ENCODE measurements at places on chromosomes 2 and 18.

GRCh38 chr2:233435436-233436190, 81.3 kb downstream of the DGKD start:
- DNase-seq, result no peak

GRCh38 chr2:1605102-1606045, 138.9 kb downstream of the PXDN start:
- DNase-seq, result peak; percentile 63

- DNase-seq, result no peak
These were observed 73.0 kb downstream of the L3MBTL4 start for GRCh38 chr18:6341709-6342108.

DNA sequence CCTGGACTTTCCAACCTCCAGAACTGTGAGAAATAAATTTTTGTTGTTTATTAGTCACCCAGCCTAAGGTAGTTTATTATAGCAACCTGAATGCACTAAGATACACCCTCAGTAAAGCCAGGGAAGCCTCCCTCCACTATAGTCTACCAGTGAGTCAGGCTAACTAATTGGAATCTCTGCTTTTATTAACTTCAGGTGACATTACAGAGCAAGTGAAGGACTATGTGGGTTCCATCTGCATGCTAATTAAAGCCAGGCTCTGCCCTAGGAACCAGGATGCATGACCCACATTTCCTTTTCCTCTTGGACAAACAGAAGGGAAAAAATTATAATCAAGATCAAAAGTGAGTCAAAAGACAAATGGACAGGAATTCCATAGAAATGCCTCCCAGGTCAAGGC, 56.1 kb downstream of the ZC3H8 start:
- DNase-seq, result no peak

DNA sequence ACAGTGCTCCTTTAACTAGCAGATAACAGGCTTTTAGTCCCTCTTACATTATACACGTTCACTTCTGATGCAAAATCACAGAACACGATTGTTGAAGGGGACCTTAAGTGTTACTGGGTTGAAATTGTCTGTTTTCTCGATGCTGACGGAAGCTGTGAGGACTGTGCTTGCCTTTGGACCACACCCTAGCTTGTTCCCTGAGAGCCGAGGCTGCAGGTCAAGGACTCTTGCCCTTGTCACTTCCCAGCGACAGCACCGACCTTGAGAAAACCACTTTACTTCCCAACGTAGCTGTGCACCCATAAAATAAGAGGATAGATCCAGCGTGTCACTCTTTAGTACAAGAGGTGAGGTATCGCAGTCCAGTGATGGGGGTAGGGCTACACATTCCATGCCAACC, 701.0 kb downstream of the DCDC2C start:
- no peak for DNase-seq

DNA sequence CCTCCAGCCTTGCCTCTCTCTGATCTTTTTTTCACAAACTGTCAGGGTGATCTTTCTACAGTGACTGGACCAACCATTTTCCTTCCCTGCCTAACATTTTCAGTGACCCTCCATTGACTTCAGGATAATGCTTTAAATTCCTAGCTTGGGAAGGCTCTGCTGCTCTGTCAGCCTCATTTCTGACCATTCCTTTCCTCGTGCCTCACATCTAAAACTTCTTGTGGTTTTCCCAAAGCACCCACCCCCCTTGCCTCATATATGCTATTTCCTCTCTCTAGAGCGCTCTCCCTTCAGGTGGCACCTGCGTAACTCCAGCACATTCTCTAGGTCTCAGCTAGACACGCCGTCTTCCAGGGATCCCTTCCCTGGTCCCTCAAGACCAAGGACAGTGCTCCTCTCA, 37.2 kb downstream of the DRC1 start:
- DNase-seq, result no peak

DNA sequence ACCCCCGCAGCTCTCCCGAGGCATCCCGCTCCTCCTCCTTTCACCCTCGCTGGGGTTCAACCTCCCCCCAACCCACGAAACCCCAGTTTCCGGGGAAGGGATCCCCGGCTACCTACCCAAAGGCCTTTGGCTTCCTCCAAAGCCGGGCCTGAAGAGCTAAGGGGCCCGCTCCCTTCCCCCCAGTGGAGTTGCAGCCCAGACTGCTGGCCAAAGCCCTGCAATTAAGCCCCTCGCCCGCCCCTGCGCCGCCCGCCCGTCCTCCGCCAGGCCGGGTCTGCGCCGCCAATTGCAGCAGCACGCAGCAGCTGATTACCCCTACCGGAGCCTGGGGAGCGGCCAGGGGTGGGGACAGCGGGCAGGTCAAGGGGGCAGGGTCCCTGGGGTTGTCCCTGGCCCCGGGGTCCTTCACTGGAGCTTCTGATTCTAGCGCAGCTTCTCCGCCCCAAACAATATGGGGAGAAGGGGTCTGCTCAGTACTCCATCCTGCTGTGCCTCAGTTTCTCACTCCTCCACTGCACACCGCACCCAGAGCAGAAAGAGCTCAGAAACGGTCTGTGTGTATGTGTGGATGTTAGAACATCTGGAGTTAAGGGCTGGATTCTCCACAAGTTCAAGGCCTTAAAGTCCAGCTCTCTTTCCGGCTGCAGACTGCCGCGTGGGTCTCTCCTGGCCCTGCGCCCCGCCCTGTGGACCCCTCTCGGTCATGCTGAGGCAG, 16.9 kb downstream of the WNT10A start:
- no peak for DNase-seq

- DNase-seq, result peak; percentile 59
These were observed at the start of gene AOX1 for GRCh38 chr2:200585730-200586643. Gene AOX1, plus strand, starts transcription at chr2:200586014. Its CDS starts 95 bp downstream, at chr2:200586109.

GRCh38 chr2:47056374-47056773, 98.7 kb downstream of the STPG4 start:
- peak; percentile 82 for DNase-seq

All from HFFc6 (cell line).